Heart left ventricle (tissue), 16 donors: ENCODE measurements at places on chromosomes 5 and 9. TPM values are rescaled to one million over a fixed set of nuclear protein-coding genes. Genes with fewer than 3 reads are reported as not detected.

The PRSS3 gene
- not detected for total RNA-seq

DNA sequence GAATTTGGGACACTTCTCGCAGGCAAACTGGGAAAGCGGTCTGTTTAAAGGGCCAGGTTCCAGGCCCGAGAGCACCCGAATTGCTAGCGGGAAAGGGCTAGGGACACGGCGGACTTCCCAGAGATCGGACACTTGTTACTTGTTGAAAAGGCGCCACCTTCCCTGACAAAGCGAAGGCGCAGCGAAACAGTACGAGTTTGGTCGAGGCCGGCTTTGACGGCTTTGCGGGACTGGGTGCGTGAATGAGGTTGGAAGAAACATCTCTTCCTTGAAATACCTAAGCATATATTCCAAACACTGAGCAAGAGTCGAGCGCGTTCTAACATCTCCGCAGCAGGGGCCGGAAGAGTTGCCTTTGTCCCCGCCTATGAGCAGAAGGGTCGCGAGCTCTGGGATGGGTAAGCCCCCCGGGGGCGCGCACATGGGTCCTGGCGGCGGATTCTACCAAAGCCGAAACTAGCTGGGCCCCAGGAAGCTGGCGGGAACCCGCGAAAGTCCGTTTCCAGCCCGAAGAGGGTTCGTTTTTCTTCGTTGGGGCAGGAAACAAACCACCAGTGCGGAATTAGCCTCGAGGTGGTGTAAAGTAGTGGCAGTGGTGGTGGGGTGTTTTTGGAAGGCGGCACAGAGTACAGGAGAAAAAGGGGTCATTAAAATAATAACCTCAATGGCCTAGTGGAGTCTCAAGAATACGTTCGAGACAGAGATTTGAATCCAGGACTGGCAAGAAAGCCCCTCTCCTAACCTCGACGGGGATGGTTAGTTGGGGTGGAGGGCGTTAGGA is 1.5 kb downstream of the GDNF start:
- H3K36me3 ChIP-seq = no peaks in the 10 kb centered on the region
- no peak overlapping the region for H3K27ac ChIP-seq
- DNase-seq = peak; percentile 53
- peaks cover 22% of the 10 kb centered on the region for H3K4me1 ChIP-seq

DNA sequence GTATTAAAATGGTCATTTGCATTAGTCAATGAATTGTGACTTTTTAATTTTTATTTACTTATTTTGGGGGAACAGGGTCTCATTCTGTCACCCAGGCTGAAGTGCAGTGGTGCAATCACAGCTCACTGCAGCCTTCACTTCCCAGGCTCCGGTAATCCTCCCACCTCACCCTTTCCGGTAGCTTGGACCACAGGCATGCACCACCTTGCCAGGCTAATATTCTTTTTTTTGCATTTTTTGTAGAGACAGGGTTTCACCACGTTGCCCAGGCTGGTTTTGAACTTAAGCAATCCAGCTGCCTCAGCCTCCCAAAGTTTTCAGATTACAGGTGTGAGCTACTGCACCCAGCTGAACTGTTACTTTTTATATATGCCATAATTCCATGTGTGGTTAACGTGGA is 143.4 kb downstream of the FBXL17 start:
- no peak overlapping the region for H3K4me3 ChIP-seq
- no peak overlapping the region for H3K27ac ChIP-seq
- H3K4me1 ChIP-seq = no peaks in the 10 kb centered on the region

DNA sequence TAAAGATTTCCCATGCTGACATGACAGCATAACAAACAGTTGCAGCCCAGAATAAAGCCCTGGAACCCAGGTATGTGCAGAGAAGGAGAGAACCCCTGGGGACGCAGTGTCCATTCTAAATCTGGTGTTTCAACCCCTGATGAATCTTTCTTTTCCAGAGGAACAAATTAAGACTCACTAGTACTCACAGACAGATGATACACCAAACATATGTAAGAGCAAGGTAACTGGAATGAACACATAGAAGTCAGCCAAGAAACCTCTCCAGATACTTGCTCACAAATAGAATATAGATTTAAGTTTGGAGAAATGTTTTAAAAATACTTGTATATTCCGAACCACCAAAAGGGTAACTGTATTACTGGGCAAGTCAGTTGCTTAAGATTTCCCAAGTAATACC is 130.8 kb upstream of the OTULINL start:
- peaks cover 59% of the 10 kb centered on the region for H3K4me1 ChIP-seq
- H3K36me3 ChIP-seq = peaks cover 22% of the 10 kb centered on the region
- DNase-seq = no peak
- H3K4me3 ChIP-seq = no peak overlapping the region
- no peak overlapping the region for H3K27ac ChIP-seq

DNA sequence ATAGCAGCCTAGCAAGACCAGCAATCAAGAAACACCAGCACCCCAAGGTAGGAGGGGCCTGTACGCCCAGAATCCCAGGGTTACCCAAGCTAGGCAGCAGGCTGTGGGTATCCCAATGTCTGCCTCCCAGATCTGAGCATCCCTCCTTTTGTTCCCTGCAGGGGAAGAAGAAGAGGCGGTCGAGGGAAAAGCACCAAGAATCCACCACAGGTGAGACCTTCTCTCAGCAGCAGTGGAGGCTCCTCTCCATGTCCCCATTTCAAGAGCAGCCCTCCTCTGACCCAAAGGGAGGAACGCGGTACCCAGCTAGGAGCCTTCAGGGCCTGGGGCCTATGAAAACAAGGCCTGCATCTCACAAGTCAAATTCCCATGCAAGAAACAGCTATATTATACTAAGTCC is 28.9 kb downstream of the TCF7 start:
- H3K27me3 ChIP-seq = no peaks in the 10 kb centered on the region
- H3K4me1 ChIP-seq = peaks cover 26% of the 10 kb centered on the region
- H3K27ac ChIP-seq = no peak overlapping the region
- no peak for DNase-seq

DNA sequence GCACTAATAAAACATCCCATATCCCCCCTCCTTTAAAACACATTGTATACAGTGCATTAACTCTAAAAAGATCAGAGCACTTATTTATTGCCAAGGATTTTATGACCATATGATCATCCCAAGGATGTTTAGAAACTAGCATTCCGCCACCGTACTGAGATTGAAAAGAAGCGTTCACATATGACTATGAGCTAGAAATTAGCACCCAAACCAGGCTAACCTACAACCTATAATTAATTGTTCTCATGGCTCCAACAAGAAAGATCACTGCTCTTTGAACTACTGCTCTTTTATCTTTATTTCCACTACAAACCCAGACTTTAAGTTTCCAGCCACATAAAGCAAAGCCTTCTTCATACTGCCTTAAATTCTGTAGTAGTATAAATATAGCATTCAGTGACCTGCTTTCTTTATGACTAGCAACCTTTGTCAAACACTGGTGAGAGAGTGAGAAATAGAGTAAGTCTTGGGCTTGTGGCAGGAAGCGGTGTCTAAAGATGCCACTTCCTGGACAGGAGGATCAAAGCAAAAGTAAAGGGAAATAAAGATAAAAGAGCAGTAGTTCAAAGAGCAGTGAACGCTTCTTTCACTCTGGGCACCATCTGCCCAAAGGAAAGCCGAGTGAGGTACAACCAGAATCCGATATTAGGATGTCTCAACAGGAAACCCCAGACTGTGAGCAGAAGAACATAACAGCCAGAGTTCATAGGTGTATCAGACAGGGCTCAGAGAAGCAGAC is 151.1 kb upstream of the ERCC6L2 start:
- no peak for DNase-seq
- no peaks in the 10 kb centered on the region for H3K27me3 ChIP-seq
- H3K4me3 ChIP-seq = no peak overlapping the region
- H3K4me1 ChIP-seq = no peaks in the 10 kb centered on the region
- H3K36me3 ChIP-seq = no peaks in the 10 kb centered on the region

GRCh38 chr5:138601444-138601843 is 26.2 kb upstream of the HSPA9 start:
- H3K4me3 ChIP-seq = no peak overlapping the region
- H3K27me3 ChIP-seq = no peaks in the 10 kb centered on the region
- H3K27ac ChIP-seq = no peak overlapping the region
- H3K36me3 ChIP-seq = no peaks in the 10 kb centered on the region
- H3K4me1 ChIP-seq = no peaks in the 10 kb centered on the region
